NCI-H2081 treated with DMSO at 0.1 percent for 48 hours (cell line): ENCODE measurements at places on chromosomes 2 and 18.

DNA sequence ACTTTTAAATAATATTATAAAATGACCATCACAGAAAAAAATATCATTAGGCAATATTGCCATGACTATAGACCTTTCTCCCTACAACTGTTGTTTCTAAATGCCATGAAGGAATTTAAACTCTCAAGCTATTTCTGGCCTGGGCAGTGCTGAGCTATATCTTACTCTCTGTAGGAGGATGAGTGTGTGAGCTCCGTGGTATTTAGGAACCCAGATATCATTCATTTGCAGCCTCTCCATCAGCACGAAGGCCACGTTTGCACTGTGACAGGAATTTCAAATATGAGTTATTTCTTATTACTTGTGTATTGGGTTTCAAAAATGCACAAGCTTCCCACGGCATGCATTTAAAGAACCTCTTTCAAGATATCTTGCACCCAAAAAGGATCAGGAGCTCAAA is 35.0 kb upstream of the SOX11 start:
- DNase-seq: no peak

DNA sequence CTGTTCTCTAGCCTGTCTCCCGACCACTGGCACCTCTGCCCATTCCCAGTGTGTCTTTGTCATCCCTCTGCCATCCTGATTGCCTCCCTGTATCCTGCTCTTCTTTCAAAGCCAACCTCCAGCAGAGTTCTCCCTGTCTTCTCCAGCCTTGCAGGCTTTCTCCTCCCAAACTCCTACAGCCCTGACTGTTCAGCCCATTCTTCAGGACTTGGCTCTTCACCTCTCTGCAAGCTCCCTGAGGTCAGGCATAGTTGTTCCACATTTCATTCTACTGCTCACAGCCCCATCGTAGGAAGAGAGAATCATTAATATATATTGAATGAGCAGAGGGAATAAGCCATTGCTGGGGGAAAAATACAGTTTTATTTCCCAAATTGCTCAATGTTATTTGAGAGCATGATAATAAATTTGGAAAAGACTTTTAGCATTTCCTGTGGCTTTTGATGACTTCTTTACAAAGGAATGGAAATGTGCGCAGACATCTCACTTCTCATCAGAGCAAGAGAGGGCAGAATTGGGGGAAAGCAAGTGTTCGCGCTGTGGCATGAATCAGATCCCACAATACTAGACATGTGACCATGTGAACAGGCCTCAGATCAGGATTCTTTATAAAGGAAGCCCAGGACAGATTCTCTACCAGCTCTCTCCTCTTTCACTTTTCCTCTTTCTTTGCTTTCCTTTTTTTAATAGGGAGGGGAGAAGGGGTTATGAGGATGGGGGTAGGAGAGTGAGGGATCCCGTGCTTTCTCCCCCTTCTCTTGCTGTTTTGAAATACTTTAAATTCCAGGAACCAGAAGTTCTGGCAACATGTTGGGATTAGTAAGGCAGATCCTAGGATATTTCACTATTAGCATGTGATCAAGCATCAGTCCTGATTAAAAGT is 37.4 kb downstream of the EPAS1 start:
- no peak for DNase-seq

GRCh38 chr2:189524746-189525145 is 55.8 kb downstream of the SLC40A1 start:
- no peak for DNase-seq

- no peak for DNase-seq
These were observed 19.0 kb downstream of the ALK start for GRCh38 chr2:29902356-29902755.

DNA sequence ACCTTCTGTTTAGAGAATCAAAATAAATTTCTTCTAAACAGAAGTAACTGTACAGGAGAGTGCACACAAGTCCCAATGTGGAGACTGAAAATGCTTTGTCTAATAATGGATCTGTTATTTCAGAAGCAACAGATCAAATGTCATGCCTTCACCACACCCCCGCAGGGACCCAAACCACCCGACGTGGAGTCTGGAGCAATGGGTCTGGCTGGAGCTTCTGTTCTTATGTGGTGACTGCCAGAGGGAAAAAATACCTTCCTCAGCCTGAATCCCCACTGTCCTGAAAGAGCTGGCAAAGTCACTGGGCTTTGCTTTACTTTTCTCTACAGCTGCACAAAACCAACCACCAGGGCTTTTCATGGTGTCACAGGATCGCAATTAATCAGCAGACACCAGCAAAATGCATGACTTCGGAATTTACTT is 119.0 kb upstream of the ZFP36L2 start:
- no peak for DNase-seq

- no peak for DNase-seq
These were observed 25.7 kb downstream of the MC2R start for GRCh38 chr18:13889671-13890070.

GRCh38 chr2:162646794-162647193 is 191.8 kb downstream of the KCNH7 start:
- DNase-seq: no peak

DNA sequence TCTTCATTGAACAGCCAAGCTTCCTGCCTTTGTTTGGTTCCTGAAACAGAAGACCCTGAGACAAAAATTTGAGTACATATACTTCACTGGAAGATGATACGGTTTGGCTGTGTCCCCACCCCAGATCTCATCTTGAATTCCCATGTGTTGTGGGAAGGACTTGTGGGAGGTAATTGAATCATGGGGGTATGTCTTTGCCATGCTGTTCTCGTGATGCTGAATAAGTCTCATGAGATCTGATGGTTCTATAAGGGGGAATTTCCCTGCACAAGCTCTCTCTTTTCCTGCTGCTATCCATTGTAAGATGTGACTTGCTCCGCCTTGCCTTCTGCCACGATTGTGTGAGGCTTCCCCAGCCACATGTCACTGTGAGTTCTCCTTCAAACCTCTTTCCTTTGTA is 76.5 kb downstream of the BABAM2 start:
- no peak for DNase-seq

GRCh38 chr2:171319164-171319810 is 114.5 kb downstream of the METTL8 start:
- DNase-seq: no peak

DNA sequence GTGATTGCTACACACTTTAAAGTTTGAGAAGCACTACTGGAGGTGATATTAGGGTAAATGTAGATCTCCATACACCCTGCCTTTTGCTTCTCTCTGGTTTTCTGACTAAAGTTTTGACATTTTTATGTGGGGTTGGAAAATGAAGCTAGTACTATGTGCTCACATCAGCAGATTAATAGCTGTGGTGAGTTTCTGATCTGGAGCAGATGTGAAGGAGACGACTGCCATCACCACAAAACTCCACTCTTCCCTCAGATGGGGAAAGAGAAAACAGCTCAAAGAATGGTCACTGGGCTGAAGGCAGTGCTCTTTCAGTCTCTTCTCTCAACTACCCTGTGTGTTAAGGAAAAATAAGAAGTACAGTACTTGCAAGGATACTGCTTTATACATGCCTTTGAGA is 37.2 kb downstream of the PLEKHA3 start:
- DNase-seq: no peak

- no peak for DNase-seq
These were observed 93.0 kb upstream of the SLC39A10 start for GRCh38 chr2:195563857-195564512.

DNA sequence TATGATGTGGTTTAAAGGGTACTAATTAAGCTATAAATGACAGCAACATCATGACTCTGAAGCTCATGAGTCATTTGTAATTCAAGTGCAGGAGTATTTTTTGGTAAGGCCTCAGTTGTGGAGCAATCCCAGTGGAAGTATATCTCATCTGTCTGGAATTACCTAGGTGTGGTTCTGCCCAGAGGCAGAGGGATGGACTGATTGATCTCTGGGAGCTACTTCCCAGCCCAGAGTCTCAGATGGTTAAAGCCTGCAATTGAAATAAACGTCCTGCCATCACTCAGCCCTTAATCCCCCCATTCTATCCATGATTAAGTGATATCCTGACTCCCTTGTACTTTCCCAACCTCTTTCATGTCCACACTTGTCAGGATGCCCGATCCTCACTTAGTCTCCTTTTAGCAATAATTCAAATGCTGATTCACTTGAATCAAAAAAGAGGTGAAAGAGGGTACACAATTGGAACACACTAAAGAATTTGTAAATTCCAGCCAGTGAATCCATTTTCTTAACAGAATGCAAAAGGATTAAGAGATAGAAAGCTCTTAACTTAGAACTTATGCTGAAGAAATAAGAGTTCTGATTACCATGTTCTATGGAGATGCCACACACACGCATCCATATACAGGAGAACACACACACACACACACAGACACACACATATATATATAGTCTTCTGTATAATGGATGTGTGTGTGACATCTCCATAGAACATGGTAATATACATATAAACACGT is 664.4 kb downstream of the NYAP2 start:
- no peak for DNase-seq

- DNase-seq: no peak
These were observed 116.1 kb downstream of the NFATC1 start for GRCh38 chr18:79511671-79512301.

- no peak for DNase-seq
These were observed 1.4 kb downstream of the CCDC142 start for GRCh38 chr2:74481431-74481830.

- DNase-seq: no peak
These were observed 20.0 kb upstream of the ITGAV start for GRCh38 chr2:186569897-186570296.

GRCh38 chr2:30436859-30437435 is 10.1 kb upstream of the LCLAT1 start:
- DNase-seq: no peak

DNA sequence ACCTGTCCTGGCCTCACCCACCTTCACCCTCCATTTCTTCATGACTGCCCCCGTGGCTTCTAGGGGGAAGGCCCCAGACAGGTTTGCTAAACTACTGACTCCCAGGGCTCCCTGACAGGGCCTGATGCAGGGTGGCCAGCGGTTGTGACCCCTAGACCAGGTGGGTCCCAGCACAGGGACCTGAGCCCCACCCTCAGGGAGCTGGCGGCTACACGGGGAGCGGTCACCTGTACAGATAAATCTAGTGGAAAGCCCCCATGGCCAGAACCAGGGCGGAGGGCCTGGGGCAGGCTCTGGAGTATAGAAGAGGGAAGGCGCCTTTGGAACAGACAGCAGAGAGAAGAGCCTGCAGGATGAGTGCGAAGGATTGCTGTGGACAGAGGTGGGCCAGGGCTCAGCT is 42.5 kb upstream of the PLB1 start:
- no peak for DNase-seq

DNA sequence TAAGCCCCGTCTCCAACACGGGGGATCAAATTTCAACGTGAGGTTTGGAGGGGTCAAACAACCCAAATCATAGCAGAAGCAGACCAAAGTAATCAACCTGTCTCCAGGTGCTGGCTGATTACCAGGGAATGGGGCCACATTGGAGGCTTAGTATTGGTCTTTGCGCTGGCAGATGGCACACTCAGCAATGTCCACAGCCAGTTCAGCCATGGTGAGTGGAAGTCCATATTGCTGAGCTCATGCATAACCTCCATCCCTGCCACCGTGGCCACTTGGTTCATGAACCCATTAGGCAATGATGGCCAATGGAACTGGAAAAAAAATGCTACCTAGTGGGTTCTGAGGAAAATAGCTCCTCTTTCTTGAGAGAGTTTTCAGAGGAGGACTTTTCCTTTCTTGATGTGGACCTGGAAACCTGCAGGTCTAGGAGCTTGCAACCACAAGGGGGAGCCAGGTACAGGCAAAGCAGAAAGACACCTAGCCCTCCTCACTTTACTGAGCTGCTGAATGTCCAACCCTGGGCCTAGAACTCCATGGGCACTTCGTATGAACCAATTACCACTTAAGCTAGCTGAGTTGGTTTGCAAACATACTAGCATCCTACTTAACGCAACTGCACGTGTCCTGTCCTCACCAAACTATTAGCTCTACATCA is 128.0 kb upstream of the GYPC start:
- DNase-seq: no peak

DNA sequence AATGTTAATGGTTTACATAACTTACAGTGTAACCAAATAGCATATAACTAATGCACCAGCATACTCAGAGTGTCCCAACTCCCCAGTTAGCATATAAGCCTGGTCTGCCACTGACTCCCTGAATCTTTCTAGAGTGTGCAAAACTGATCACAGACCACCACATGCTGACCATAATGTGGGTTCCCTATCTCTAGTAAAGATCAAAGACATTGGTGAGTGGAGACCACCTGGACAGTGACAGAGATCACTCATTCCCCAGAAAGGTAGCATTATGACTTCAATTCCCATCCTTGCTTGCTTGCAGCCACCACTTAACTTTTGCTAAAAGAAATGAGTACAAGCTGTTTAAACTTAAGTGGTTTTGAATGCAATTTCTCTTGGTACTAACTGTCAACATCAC is 39.0 kb downstream of the KANSL1L start:
- DNase-seq: no peak

GRCh38 chr18:31183302-31183701 is 20.6 kb upstream of the DSC1 start:
- DNase-seq: no peak

GRCh38 chr2:39385172-39385571 is 51.9 kb downstream of the MAP4K3 start:
- DNase-seq: no peak

DNA sequence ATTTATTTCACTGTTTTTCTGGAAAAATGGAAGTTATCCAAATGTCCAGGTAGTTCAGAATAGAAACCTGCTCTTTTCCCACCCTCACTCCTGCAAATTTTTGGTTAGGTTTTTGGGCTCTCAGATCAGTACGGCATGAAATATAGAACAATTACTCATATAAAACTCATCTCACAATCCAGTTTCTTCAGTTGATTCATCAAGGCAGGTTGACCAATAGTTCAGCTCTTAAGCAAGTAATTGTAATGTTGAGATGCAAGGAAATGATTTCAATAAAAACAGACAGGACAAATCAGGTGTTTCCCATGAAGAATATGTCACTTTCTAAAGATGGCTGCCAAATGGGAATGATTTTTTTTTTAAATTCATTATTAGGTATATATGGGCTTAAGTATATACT is 2.0 kb downstream of the RAB27B start:
- DNase-seq: no peak

- DNase-seq: no peak
These were observed 602.4 kb downstream of the METTL4 start for GRCh38 chr18:1968801-1969498.

DNA sequence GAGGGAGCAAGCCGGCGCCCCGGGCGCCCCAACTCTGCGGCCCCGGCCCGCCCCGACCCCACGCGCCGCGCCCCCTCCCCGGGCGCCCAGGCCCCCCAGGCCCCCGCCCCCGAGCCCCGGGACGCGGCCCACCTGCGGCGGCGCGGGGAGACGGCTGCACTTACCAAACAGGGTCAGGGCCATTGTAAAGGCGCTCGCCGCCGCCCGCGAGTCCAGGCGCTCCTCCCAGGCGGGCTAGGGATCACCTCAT is 526 bp downstream of the CHN1 start:
- DNase-seq: no peak
